ENCODE measurements at places on chromosomes 2 and 18.
A peak's percentile ranks its signal among the peaks of the same experiment; 100 is the strongest.

GRCh38 chr18:8966821-8967220, 135.7 kb upstream of the NDUFV2 start:
- DNase-seq: no peak
- H3K4me3 ChIP-seq: no peak overlapping the region
- no peaks in the 10 kb centered on the region for H3K4me1 ChIP-seq
- peaks cover 20% of the 10 kb centered on the region for H3K27me3 ChIP-seq

DNA sequence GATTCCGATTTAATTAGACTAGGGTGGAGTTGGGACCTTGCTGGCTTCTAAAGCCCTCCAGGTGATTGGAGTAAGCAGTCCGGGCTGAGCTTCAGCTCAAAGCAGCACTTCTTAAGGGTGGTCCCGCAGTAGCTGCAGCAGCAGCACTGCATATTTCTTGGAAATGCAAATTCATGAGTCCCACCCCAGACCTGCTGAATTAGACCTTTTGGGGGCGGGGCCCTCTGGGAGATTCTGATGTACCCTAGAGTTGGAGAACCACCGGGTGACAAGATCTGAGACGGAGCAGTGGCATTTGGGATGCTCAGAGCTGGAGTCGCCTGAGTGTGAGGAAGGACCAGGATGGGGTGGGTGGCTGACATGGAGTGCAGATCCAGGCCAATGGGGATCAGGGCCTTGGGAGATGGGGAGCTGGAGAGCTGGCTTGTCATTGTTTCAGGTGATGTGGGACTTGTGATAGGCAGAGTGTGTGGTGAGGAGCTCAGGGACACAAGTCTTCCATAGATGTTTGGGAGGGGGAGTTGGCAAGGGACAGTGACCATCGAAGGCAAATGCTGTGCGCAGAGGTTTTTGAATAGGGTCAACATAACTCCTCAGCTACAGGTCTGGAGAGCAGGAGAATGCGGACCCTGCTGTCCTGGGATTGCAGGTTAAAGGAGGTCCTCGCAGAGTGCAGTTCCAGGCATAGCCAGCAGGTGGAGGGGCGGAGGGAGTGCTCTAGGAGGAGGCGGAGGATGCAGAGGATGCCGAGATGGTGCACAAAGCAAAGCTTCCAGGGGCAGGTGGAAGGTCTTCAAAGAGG, 130.9 kb upstream of the RAB12 start:
- H3K36me3 ChIP-seq: no peaks in the 10 kb centered on the region
- H3K4me1 ChIP-seq: peaks cover 2% of the 10 kb centered on the region
- H3K27me3 ChIP-seq: no peaks in the 10 kb centered on the region
- H3K27ac ChIP-seq: no peak overlapping the region
- H3K4me3 ChIP-seq: no peak overlapping the region

- H3K27me3 ChIP-seq: no peaks in the 10 kb centered on the region
- no peak for DNase-seq
- H3K4me1 ChIP-seq: peaks cover 40% of the 10 kb centered on the region
- H3K4me3 ChIP-seq: peak overlapping the region; percentile 49
- H3K27ac ChIP-seq: peak overlapping the region; percentile 60
- H3K36me3 ChIP-seq: no peaks in the 10 kb centered on the region
These were observed 77.1 kb downstream of the SPATS2L start for GRCh38 chr2:200383380-200384110.

- no peaks in the 10 kb centered on the region for H3K36me3 ChIP-seq
- H3K4me3 ChIP-seq: no peak overlapping the region
- no peak for DNase-seq
- H3K4me1 ChIP-seq: peaks cover 17% of the 10 kb centered on the region
These were observed 327.7 kb upstream of the ZNF804A start for GRCh38 chr2:184270660-184271059.

DNA sequence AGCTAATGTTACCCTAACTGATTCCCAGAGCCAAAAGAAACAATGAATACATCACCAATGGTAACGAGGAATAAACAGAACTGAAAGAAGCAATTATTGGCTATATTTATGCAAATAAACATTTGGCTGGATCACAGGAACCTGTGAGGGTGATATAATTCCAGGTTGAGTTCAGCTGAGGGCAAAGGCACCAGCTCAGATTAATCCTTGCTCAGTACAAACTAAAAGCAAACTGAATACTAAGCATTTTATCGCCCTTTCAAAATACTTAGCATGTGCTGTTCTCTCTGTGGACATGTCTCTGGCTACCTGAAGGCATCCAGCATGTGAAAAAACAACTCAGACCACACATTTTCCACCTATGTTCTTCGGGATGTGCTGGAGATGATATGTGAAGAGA, 791.7 kb downstream of the METTL4 start:
- H3K4me1 ChIP-seq: peaks cover 29% of the 10 kb centered on the region
- no peak for DNase-seq
- H3K27me3 ChIP-seq: no peaks in the 10 kb centered on the region
- no peaks in the 10 kb centered on the region for H3K36me3 ChIP-seq
- no peak overlapping the region for H3K4me3 ChIP-seq
- H3K27ac ChIP-seq: peak overlapping the region; percentile 83
